Immature natural killer cell (primary cell): ENCODE measurements at places on chromosomes 13 and 19. TPM values are rescaled to one million over a fixed set of nuclear protein-coding genes. Genes with fewer than 3 reads are reported as not detected.

GRCh38 chr13:40171566-40171965 is 494.9 kb downstream of the FOXO1 start:
- no peak for DNase-seq
- no peak overlapping the region for H3K4me3 ChIP-seq
- no peaks in the 10 kb centered on the region for H3K36me3 ChIP-seq
- no peak overlapping the region for H3K27ac ChIP-seq
- peaks cover 2% of the 10 kb centered on the region for H3K27me3 ChIP-seq

DNA sequence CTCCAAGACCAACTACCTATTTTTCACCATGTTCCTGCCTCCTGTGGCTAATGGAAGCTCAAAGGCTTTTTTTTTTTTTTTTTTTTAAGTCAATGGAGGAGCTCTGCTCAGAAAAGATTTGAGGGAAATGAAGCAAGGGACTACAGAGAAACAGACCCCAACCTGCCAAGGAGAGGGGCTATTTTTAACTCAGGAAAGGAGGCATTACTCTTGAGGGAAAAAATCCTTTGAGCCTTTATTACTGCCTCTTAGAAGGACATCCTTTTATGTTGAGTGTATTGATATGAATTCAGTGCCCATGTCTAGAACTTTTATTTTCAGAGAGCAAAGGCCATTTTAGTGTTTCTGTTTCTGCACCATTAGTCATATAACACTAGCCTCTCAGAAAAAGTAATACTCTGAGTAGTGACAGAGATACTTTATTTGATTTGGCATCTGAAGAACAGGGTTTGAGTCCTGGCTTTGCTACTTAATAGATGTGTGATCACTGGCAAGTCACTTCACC is 68.1 kb upstream of the PCDH8 start:
- no peak for DNase-seq
- H3K36me3 ChIP-seq: no peaks in the 10 kb centered on the region
- H3K4me3 ChIP-seq: no peak overlapping the region
- peaks cover 6% of the 10 kb centered on the region for H3K27me3 ChIP-seq

- no peak for DNase-seq
- peaks cover 6% of the 10 kb centered on the region for H3K27me3 ChIP-seq
- H3K4me3 ChIP-seq: no peak overlapping the region
- no peaks in the 10 kb centered on the region for H3K4me1 ChIP-seq
- H3K36me3 ChIP-seq: no peaks in the 10 kb centered on the region
Measured at GRCh38 chr13:43544011-43544410, 242.8 kb downstream of the ENOX1 start.

GRCh38 chr13:107241381-107241780 is 673.4 kb upstream of the ARGLU1 start:
- no peaks in the 10 kb centered on the region for H3K36me3 ChIP-seq
- no peak for DNase-seq
- no peaks in the 10 kb centered on the region for H3K4me1 ChIP-seq

DNA sequence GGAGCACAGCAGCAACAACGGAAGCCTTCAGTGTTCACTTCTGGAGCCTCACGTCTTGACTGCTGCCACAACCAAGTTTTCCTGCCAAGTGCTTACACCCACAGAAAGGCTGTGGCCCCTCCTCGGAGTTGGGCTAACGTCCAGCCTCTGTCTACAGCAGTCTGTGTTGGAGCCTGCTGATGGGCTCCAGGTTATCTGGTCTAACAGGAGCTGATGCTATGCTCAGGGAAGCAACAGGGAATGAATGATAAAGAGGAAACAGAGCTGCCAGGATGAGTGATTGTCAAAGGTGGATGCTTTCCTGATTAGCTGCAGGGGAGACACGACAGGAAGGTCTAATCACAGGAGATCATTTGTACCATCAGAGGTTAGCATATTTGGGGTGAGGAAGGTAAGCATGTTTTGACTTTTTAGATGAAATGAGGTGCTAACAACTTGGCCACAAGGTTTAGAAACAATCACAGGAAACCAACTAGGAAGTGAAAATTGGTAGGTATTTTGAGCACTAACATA is 53.8 kb upstream of the RCBTB2 start:
- H3K27ac ChIP-seq: peak overlapping the region; percentile 48
- peaks cover 19% of the 10 kb centered on the region for H3K4me1 ChIP-seq
- H3K4me3 ChIP-seq: peak overlapping the region; percentile 55
- DNase-seq: no peak
- H3K27me3 ChIP-seq: peaks cover 4% of the 10 kb centered on the region

GRCh38 chr19:18156841-18157464 is 4.0 kb downstream of the PIK3R2 start:
- H3K27me3 ChIP-seq: peaks cover 11% of the 10 kb centered on the region
- H3K36me3 ChIP-seq: no peaks in the 10 kb centered on the region
- peaks cover 34% of the 10 kb centered on the region for H3K4me1 ChIP-seq
- H3K4me3 ChIP-seq: no peak overlapping the region
- no peak for DNase-seq

DNA sequence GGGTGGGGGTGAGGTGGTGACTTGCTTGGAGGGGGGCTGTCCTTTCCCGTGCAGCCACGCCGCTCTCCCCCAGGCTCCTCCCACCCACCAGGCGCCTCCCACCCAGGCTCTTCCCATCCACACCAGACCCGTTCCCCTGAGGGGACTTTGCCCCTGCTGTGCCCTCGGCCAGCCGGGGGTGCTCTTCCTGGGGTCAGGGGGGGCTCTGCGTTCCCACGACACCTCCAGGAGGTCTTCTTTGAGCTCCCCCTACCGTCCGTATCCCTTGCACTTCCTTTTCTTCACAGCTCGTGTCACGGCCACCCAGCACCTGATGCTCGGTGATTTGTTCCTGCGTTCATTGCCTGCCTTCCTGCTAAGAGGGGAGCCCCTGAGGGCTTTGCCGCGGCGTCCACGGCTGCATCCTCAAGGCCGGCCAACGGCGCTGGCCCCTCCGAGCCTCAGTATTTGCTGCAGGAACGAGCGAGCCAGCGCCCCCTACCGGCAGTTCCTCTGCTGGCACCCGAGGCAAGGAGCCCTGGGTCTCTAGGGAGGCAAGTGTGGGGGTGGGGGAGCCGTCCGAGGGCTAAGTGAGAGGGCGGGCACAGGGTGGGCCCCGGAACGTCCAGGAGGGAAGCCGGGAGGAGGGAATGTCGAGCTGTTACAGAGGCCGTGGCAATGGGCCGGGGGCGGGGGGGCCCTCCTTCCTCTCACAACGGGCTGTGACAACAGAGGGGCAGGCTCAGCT is 11.8 kb downstream of the LRRC4B start:
- peak; percentile 66 for DNase-seq
- peaks cover 22% of the 10 kb centered on the region for H3K27me3 ChIP-seq
- no peaks in the 10 kb centered on the region for H3K36me3 ChIP-seq
- no peak overlapping the region for H3K27ac ChIP-seq
- peaks cover 5% of the 10 kb centered on the region for H3K4me1 ChIP-seq

GRCh38 chr13:112967686-112968379 is 1.2 kb upstream of the MCF2L start:
- H3K36me3 ChIP-seq: peaks cover 4% of the 10 kb centered on the region
- H3K4me3 ChIP-seq: peak overlapping the region; percentile 75
- H3K27me3 ChIP-seq: peaks cover 11% of the 10 kb centered on the region

GRCh38 chr19:1843116-1843515 is 5.2 kb downstream of the REXO1 start:
- no peak for DNase-seq
- H3K4me3 ChIP-seq: no peak overlapping the region
- H3K27me3 ChIP-seq: peaks cover 20% of the 10 kb centered on the region
- peaks cover 60% of the 10 kb centered on the region for H3K4me1 ChIP-seq
- H3K27ac ChIP-seq: no peak overlapping the region

GRCh38 chr13:65825039-65825438 is 1405.1 kb downstream of the PCDH9 start:
- no peaks in the 10 kb centered on the region for H3K4me1 ChIP-seq
- H3K36me3 ChIP-seq: no peaks in the 10 kb centered on the region
- no peak overlapping the region for H3K27ac ChIP-seq
- H3K4me3 ChIP-seq: no peak overlapping the region

- H3K27me3 ChIP-seq: peaks cover 3% of the 10 kb centered on the region
- no peak for DNase-seq
- no peaks in the 10 kb centered on the region for H3K4me1 ChIP-seq
- H3K36me3 ChIP-seq: no peaks in the 10 kb centered on the region
Measured at GRCh38 chr13:23505007-23505406, 65.2 kb upstream of the TNFRSF19 start.

DNA sequence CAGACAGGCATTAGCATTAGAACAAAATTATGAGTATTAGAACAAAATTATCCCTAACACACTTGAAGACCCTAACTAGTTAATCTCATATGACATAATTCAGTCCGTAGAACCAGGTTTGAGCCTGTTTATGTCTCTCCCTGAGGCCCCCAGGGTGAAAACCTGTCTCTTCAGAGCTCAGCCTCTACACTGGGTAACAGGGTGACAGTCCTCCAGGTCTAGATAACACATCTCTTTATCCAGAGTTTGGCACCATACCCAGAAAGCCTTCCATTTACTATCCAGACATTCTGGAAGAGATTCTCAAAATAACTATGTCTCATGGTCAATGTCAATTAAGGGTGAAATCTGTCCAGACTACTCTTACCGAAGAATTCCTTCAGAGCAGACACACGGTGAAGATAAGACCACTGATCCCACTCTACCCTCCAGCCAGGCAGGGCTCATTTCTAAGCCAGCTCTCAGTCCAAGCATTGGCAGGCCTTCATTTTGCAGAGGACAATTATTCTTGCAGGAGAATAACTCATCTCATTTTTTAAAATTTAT is 1195.3 kb downstream of the EFNB2 start:
- peaks cover 26% of the 10 kb centered on the region for H3K4me1 ChIP-seq
- H3K27ac ChIP-seq: no peak overlapping the region
- no peaks in the 10 kb centered on the region for H3K27me3 ChIP-seq
- H3K36me3 ChIP-seq: no peaks in the 10 kb centered on the region
- H3K4me3 ChIP-seq: no peak overlapping the region

DNA sequence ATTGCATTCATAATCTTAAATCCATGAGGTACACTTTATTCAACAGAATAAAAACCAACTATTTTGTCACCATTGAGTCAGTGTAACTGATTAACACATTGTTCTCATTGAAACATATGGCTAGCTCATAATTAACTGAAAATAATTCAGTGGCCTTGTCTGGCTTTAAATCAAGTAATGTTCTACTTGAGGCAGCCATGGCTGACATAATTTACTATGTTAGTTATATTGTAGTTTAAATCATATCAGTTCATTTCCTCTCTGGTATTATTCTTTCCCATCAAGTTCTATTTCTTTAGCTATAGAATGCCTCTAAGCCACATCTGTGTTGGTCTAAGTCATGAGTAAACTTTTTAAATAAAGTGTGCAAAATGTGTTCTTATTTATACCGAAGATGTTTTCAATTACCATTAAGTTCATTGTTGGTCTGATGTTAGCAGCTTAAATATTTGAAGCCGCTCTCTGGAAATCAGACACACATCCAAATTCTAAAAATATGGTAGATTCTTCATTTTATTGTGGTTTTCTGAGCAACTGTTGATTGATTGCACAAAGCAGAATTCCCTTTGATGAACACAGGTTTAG is 393.7 kb downstream of the GPC6 start:
- DNase-seq: no peak
- no peaks in the 10 kb centered on the region for H3K36me3 ChIP-seq
- H3K27ac ChIP-seq: no peak overlapping the region

Gene TJP3
- not detected for polyA plus RNA-seq

Gene ZNF561
- polyA plus RNA-seq: 9.9 TPM

Gene HIPK4
- polyA plus RNA-seq: not detected

Gene CTXN1
- not detected for polyA plus RNA-seq

Gene ERCC5
- 36.3 TPM for polyA plus RNA-seq

Gene BCL3
- 10.2 TPM for polyA plus RNA-seq

Gene SHANK1
- not detected for polyA plus RNA-seq

Gene C1QTNF9B
- not detected for polyA plus RNA-seq

Gene KLK10
- polyA plus RNA-seq: not detected
